Fibroblast of lung (primary cell): ENCODE measurements at places on chromosomes 5 and 9. TPM values are rescaled to one million over a fixed set of nuclear protein-coding genes. Genes with fewer than 3 reads are reported as not detected.

Gene TAF11L5
- total RNA-seq, result not detected in 2 replicates

GRCh38 chr9:83441390-83441789 lies 96.8 kb downstream of the FRMD3 start:
- no peak for DNase-seq

Gene HTR4
- not detected in 2 replicates for total RNA-seq

Gene TAF1L
- total RNA-seq, result under 0.01 TPM in 2 replicates

Gene ADAMTSL2
- under 0.01 TPM in 2 replicates for total RNA-seq

DNA sequence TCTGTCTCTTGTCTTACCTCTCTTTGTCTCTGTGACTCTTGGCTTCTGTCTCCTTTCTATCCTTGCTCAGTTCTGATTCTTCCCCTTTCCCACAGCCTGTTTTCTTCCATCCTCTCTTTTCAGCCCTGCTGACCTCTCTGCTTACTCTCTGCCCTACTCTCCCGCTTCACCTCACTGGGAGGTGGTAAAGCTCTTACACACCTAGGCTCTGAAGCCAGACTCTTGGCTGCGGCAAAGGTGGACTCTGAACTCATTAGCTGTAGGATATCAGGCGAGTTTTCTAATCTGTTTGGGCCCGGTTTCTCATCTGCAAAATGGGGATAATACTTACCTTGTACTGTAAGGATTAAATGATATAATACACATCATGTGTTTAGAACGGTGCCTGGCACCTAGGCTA lies 11.1 kb downstream of the PCDH1 start:
- no peak for DNase-seq

DNA sequence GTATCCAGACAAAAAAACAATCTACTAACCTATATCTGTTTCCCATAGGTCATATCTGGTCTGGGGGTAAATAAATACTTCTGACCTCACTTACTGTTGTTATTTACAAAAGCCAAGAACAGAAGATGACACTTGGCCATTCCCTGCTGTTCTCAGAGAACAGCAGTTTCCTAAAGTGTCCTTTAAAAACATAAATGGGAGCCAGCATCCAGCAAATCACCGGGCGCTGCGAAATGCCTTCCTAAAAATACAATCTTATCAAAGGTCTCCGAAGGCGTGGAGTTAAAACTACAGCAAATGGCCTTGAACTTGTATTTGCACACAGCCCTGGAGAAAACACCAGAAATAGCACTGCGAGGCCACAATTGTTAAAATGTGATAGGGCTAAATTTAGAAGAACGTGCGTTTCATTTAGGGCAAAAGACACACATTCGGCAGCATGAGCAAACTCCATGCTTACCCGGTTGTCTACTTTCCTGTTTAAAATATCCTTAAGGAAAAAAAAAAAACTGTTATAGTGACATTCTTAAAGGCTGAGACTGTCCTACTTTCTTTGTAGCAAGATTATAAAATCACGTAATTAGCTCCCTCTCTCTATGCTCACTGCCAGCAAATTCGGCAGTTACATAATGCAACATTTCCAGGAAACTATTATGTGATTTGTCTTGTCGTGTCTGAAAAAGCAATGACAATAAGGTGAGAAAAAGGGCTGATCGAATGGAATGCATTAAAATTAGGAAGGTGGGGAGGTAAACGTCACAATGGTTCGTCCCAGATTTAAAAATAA lies 1.5 kb downstream of the NFIL3 start:
- no peak for DNase-seq
